ENCODE measurements at places on chromosomes 7 and 10.

GRCh38 chr10:120511165-120511564 lies 54.1 kb downstream of the PLPP4 start:
- DNase-seq, result no peak

- no peak for DNase-seq
Measured at GRCh38 chr7:73560109-73560835, 2.8 kb upstream of the BCL7B start.

DNA sequence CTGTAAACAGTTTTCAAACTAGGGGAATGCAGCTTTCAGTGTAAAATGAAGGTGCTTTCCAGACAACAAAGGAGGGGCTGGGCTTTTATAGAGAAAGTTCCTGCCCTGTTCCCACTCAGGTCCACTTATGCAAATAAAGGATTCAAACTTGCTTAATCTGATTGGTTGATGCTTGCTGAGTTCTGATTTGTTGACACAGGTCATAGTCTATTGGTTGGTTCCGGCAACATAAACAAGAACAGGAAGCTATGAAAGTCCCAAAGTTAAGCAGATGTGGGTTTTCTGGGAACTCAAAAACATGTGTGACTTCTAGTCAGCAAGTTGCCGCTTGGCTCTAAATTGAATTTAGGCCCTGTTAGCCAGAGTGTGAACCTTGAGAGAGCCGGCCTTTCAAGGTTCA lies 194.2 kb upstream of the SVIL start:
- DNase-seq, result no peak

DNA sequence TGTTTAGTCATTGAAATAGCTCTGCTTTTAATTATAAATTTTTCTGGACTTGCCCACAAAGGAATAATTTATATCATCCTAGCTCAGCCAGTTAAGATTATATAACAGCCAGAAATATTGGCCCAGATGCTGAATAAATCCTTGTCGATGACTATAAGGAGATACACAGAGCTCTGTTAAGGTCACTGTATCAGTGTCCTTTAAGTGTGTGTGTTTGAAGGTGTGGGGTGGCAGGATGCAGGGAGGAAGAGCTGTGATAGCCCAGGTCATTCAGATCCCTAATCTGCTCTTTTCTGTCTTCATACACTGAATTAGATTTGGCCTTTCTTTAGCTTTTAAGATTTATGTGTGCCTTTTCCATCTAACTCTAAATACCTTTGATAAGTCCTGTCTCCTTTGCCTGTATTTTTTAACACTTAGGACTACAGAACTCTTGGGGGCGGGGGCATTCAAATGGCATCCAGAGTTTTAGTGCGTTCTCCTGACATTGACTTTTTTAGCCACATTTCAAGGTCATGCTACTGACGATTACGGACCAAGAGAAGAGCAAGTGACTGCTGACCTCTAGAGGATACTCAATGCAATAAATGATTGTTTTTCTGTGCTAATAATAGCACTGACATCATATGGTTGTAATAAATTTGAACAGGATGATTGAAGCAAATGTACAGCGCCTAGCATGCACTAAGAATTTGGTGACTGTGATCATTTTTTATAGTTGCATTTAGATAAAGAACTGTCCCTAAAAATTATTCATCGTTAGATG lies 172.3 kb downstream of the CACNB2 start:
- DNase-seq, result no peak

DNA sequence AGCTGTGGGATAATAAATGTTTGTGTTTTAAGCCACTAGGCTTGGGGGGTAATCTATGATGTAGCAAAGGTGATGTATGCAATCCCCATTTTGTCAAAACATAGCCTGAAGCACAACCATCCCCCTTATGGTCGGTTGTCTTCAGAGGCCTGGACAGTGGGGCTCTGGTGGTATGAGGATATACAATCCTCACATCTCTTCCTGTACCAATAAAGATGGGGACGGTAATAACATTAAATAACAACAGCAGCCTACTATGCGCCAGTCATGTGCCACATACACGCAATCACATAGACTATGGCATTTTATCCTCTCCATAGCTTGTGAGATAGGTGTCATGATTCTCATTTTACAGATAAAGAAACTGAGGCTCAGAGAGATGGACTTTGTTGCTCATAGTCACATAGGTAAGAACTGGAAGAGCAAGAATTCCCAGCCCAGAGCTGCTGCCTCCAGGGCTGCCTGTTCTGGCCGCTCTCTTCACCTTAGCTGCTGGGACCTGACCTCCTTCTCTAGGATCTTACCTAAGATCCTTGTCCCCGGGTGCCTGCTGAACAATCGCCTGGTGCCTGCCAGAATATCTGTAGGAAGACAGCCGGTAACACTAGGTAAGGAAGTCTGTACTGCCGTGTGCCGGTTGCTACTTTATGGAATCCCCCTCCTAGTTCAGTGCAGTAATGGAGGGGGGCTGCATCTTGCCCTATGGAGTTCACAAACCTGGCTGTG lies 108.6 kb downstream of the ARHGAP22 start:
- no peak for DNase-seq
